ENCODE measurements at places on chromosomes 3 and 15.

DNA sequence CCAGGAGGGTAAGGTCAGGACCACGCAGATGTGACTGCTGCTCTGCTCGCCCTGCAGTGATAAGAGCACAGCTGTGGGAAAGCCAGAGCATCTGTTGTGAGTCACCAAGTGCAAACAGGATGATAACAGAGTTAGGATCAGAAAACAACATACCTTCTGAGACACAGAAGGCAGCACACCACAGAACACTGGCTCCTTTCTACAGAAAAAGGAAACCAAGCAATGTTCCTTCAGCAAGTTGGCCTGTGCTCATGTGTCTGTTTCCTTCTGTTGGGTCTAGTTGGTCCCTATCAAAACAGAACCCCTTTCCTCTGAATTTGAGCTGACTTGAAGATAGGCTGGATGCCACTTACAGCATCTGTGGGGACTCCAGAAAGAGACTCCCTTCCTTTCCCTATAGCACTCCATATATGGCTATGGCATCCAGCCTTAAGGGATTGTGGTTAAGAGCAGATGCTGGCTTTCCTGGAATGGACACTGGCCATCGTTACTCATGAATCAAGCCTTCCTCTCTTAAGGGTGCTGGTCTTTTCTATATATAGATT is 440.7 kb upstream of the THBS1 start:
- no peak for DNase-seq

DNA sequence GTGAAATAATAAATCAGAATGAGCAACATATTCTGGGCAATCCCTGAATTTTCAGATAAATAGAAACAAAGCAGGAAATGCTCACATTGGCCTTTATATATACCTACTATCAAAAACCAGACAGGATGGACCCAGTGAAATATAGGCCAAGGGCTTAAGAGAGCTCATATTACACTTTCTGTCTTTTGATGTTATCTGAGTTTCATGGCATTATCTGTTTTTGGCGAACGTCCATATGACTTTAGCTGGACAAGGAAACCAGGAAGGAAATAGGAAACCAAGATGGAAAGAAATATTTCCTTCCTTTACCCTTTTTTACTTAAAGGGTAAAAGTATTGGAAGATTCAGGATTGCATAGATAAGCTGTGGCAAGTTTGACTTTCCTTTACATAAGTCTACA is 274.8 kb downstream of the THSD4 start:
- no peak for DNase-seq

DNA sequence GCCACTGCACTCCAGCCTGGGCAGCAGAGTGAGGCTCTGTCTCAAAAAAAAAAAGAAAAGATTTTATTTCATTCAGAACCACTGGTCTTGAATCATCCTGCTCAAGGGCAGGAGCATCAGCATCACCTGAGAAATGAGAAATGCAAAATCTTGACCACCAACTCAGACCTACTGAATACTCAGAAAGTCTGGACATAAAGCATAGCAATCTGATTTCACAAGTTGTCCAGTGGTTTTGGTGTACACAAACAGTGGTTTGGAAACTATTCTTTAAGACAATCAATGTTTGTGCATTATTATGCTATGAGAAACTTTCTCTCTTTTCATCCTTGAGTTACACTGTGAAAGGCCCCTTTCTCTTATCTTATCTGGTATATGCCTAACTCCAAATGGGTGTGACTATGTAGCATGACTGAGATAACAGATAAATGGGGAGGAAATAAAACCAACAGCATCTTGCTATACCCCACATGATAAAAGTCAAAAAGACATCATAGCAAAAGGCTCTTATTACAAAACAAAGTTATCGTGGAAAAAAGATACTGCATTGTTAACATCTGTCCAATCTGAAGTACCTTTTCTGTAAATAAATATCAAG is 174.2 kb upstream of the STT3B start:
- DNase-seq: no peak

GRCh38 chr15:72306211-72306785 is 13.7 kb downstream of the CELF6 start:
- DNase-seq: no peak

- DNase-seq: no peak
These were observed 37.6 kb downstream of the WNT5A start for GRCh38 chr3:55449527-55449926.

DNA sequence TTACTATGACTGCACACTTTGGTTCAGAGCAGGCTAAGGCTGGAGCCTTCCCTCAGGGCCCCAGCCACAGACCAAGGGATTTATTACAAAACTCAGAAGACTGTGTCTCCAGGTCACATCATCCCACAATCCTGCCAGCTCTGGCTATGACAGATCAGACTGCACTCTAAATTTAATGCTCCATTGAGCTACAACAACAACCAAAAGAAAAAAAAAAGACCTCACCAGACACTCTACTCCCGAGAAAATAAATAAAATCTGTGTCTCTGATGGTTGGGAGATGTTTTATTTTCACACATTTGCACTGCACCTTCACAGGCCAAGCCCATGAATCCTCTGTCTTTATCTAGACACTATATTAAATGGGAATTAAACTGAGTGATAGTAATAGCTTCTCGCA is 50.8 kb upstream of the CTNNB1 start:
- DNase-seq: no peak

DNA sequence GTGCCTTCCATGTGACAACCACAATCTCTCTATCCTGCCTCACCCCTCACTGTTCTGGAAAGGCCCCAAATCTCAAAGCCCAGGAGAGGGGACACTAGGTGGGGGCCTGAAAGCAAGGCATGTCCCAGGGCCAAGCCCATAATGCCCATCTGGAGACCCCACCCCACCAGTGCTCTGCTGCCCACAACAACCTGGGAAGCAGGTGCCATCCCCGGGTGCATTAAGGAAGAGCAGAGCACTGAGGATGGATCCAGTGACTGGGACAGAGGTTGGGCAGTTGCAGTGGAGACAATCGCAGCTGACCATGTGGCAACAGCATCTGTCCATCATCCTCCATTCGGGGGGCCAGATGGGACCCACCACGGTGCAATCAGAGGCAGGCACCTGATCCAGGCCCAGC is 106.2 kb upstream of the PRR20G start:
- DNase-seq: no peak

- no peak for DNase-seq
These were observed 20.7 kb downstream of the DUOX1 start for GRCh38 chr15:45150481-45150880.

GRCh38 chr3:61936344-61936937 is 375.1 kb downstream of the PTPRG start:
- no peak for DNase-seq

- DNase-seq: no peak
These were observed 17.0 kb upstream of the ANO10 start for GRCh38 chr3:43638594-43639447.

DNA sequence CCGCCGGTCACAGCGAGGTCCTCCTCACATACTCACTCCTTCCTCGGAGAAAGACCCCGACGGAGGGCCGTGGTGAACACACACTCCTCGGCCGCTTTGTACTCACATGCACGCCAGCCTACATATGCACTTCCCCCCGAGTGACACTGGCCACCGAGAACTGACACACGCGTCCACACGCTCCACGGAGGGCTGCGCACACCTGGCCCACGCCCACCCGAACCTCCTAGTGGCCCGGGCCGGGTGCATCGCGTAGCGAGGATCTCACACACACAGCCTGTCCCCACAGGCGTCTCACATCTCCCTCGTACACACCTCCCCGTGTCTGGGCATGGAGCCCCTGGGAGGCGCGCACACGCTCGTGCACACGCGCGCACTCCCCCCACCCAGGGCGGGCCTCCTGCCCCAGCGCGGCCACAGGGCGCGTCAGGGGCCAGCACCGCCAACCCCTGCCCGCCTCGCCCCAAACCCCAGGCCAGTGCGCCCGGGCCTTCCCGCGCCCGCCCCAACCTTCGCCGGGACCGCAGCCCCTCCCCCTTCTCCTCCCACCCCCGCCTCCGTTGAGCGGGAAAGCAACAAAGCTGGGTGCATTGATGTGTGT is 411 bp upstream of the C3orf70 start:
- DNase-seq: no peak

DNA sequence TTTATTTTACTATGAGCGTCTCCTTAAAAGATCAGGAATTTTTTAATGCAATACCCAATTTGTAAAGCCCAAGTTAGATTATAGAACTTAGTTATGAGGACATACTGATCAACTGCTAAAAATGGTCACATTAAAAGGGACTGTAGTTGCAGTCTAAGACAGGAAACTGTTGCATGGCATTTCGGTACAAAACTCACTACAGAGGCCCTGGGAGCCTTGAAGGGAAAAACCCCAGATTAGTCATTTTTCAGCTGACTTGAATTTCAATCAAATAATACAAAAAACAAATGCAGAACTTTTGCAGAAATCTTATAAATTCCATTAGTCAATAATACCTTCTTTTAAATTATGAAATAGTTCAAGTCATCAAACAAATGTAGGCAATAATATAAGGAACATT is 6.9 kb upstream of the PTX3 start:
- no peak for DNase-seq

DNA sequence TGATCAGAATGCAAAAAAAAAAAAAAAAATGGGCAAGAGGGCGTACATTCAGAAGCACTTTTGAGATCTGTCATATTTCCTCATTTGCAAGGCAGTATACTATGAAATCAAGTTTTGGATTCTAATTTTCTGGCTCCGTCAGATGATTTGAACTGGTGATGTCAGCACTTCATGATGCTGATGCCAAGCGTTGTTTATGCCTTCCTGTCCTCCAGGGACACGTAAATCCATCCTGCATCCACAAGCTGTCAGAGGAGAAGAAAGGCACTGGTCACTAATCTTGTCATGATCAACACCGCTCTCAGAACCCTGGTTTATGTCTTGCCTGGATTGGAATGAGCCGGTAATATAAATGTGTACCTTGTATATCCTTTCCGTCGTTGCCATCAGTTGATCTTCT is 152.1 kb upstream of the EPHA3 start:
- DNase-seq: no peak

- no peak for DNase-seq
These were observed 23.6 kb downstream of the KCNMB3 start for GRCh38 chr3:179227349-179227748.

GRCh38 chr3:124981472-124981871 is 46.9 kb upstream of the MUC13 start:
- no peak for DNase-seq

DNA sequence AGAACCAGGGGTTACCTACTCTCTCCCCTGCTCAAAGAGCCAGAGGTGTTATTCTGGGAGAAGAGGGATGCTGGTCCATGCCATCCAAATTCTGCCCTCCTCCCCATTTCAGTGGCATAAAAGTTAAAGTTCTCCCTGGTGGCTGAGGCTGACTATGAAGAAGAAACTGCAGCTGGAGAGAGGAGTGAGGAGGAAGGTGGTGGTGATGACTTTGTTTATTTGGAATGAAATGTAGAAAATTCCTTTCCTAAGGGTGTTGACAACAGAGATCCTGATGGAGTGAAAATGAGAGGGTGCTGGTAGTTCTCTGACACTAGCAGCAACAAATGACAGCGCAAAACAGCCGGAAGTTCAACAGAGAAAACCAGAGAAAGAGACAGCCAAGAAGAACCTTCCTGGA is 100.4 kb downstream of the PCCB start:
- no peak for DNase-seq

GRCh38 chr3:128054367-128054766 is 2.1 kb downstream of the SEC61A1 start:
- DNase-seq: no peak

DNA sequence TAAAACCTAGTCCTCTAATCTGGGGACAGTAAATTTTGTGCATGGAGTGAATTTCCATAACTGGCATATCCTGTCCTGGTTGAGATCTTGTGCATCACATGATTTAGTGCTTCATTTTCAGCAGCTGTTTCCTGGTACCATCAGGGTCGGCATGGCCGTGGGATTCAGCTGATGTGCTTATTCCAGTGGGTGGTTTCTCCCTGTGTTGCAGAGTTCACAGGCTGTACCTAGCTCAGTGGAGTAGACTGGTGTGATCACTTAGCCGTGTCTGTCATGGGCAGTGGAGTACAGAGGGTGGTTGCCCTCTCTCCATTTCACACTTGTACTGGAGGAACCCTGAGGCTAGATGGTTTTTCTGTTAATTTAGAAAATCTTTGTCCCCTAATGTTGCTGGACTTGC is 228.5 kb downstream of the PTPRG start:
- no peak for DNase-seq

- no peak for DNase-seq
These were observed 577.7 kb downstream of the FOXP1 start for GRCh38 chr3:71005702-71006321.

- DNase-seq: no peak
These were observed 225.8 kb downstream of the MYRIP start for GRCh38 chr3:40035177-40035576.

Data from stimulated activated CD8-positive, alpha-beta memory T cell treated with anti-CD3 and anti-CD28 coated beads, Interleukin-2, amount 100 ng/mL, for 1 hour (primary cell).